IMR-90 (cell line): ENCODE measurements at places on chromosomes 4 and X. TPM values are rescaled to one million over a fixed set of nuclear protein-coding genes. Genes with fewer than 3 reads are reported as not detected.

- no peak for DNase-seq
Observed at GRCh38 chrX:44891642-44892041, 18.7 kb downstream of the KDM6A start.

GRCh38 chr4:3342182-3342854 is 49.5 kb downstream of the RGS12 start:
- peak; percentile 95 for DNase-seq

GRCh38 chr4:165986956-165987698 is 114.1 kb downstream of the TLL1 start:
- no peak for DNase-seq

- DNase-seq: no peak
Observed at GRCh38 chr4:6763330-6763851, 19.1 kb upstream of the KIAA0232 start.

EIF4E gene
- total RNA-seq: 113 and 288 TPM in 2 replicates

APLN gene
- under 0.01 and 0.18 TPM in 2 replicates for total RNA-seq
